GM23338 (cell line): ENCODE measurements at places on chromosomes 2 and 18. TPM values are rescaled to one million over a fixed set of nuclear protein-coding genes. Genes with fewer than 3 reads are reported as not detected.

NTSR2 gene
- 0.10 TPM in 1 of 2 replicates, not detected in the other for total RNA-seq

GRCh38 chr18:42048158-42048557 is 93.1 kb downstream of the PIK3C3 start:
- no peaks in the 10 kb centered on the region for H3K27me3 ChIP-seq
- H3K4me3 ChIP-seq = no peak overlapping the region
- no peak overlapping the region for H3K27ac ChIP-seq

DNA sequence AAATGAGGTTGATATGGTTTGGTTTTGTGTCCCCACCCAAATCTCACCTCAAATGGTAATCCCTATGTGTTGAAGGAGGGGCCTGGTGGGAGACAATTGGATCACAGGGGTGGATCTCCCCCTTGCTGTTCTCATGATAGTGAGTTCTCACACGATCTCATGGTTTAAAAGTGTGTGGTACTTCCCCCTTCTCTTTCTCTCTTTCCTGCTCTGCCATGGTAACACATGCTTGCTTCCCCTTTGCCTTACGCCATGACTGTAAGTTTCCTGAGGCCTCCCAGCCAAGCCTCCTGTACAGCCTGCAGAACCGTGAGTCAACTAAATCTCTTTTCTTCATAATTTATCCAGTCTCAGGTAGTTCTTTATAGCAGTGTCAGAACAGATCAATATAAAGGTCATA is 24.7 kb upstream of the FAM124B start:
- peaks cover 22% of the 10 kb centered on the region; the same call in 1 of the 2 replicates for H3K36me3 ChIP-seq
- H3K4me1 ChIP-seq = peaks cover 4% of the 10 kb centered on the region; the same call in 1 of the 2 replicates
- H3K27ac ChIP-seq = no peak overlapping the region

DNA sequence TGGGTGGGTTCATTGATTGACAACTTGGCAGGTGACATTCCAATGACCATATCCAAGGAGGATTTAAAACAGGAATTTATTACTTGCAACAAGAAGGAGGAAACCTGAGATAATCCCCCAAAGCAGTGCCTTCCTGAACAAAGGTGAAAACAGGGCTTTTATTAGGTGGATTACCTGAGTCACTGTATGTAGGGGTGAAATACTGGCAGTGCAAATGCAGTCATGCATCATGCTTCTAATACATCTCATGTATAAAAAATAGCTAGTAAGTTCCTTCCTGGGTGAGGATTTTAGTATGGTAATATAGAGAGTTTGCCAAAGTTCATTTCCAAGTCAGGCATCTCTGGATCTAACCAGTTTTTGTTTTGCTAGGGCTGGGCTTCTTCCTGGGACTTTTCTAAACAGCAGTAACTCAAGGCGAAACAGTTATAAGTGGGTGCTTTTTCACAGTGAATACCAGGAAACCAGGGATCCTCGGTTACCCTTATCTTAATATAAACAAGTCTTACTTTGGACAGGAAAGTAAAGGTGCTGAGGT is 583.4 kb upstream of the LRRTM1 start:
- H3K27ac ChIP-seq = no peak overlapping the region
- H3K4me1 ChIP-seq = peaks cover 7% of the 10 kb centered on the region; the same call in 1 of the 2 replicates
- DNase-seq = no peak
- no peaks in the 10 kb centered on the region for H3K36me3 ChIP-seq
- no peaks in the 10 kb centered on the region for H3K27me3 ChIP-seq

TEX44 gene
- not detected in 2 replicates for total RNA-seq

ARHGAP15 gene
- total RNA-seq = not detected in 2 replicates

NT5C1B gene
- total RNA-seq = not detected in 2 replicates

DNA sequence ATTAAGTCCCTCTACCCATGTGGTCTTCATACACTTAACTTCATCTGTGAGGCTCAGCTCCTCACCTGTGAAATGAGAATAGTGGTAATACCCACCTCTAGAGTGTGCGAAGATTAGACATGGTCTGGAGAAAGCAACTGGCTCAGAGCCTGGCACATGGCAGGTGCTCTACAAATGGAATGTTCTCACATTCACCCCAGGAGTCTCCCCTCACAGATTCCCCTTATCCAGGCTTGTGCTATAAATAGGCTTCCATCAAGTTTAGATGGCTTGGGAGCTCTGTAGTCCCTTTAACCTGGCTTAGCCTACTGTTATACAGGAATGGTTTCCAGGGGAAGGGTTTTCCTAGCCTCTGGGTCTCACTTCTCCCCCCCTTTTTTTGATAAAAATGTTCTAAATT is 455.9 kb downstream of the RNF144A start:
- no peak overlapping the region for H3K4me3 ChIP-seq
- H3K4me1 ChIP-seq = no peaks in the 10 kb centered on the region
- H3K27me3 ChIP-seq = no peaks in the 10 kb centered on the region
- H3K36me3 ChIP-seq = no peaks in the 10 kb centered on the region

DNA sequence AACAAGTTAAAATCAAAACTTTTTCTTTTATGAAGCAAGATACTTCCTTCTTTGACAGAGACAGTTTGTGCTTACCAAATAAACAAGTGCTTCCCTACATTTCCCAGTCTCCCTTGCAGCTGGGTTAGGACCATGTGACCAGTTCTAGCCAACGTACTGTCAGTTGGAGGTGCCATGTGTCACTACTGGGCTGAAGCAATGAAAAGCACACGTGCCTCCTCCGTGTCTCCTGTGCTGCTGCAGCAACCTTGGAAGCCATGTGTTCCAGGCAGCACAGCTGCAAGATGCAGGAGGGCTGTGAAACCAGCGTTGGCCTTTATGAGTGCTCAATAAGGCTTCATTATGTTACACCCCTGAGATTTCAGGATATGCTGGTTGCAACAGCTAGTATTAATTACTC is 93.2 kb downstream of the DHRS9 start:
- no peak overlapping the region for H3K4me3 ChIP-seq
- DNase-seq = no peak
- no peaks in the 10 kb centered on the region for H3K36me3 ChIP-seq
- H3K27me3 ChIP-seq = no peaks in the 10 kb centered on the region
- H3K27ac ChIP-seq = no peak overlapping the region

DNA sequence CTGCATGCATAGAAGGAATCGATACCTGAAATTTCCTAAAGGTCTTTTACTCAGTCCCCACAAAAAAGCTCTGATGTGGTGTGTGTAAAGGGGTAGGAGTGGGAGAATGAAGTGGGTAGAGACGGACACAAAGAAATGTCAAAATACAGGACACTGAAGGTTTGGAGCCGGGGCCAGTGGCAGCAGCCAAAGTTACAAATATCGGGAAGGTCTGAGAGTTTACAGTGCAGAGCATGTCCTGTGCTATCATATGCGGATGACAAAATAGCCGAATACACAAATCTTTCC is 89.9 kb upstream of the STON1 start:
- H3K27ac ChIP-seq = peak overlapping the region; percentile 91
- no peaks in the 10 kb centered on the region for H3K27me3 ChIP-seq
- H3K4me3 ChIP-seq = peak overlapping the region; percentile 67
- H3K4me1 ChIP-seq = peaks cover 27% of the 10 kb centered on the region

DNA sequence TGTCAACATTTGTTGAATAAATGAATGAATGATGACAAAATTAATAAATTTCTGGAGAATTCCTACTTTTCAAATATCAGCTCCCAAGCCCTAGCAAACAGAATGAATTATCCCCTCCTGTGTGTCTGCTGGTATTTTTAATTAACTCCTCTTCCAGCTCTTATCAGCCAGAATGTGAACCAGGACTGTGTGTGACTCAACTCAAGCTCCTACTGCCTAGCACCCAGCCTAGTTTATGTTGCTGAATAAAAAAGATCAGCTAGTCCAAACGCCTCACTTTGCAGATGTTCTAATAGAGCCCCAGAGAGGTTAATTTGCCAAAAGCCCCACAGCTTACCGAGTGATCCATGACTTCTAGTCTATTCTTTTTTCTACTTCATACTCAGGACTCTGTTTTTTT is 50.3 kb downstream of the RABL2A start:
- peaks cover 7% of the 10 kb centered on the region; the same call in 1 of the 2 replicates for H3K4me1 ChIP-seq
- no peak for DNase-seq
- peaks cover 87% of the 10 kb centered on the region for H3K27me3 ChIP-seq

PAX3 gene
- total RNA-seq = not detected in 2 replicates

GRCh38 chr2:85523903-85524335 is 15.0 kb upstream of the MAT2A start:
- DNase-seq = no peak
- no peak overlapping the region for H3K27ac ChIP-seq
- no peak overlapping the region for H3K4me3 ChIP-seq
- H3K27me3 ChIP-seq = no peaks in the 10 kb centered on the region

DNA sequence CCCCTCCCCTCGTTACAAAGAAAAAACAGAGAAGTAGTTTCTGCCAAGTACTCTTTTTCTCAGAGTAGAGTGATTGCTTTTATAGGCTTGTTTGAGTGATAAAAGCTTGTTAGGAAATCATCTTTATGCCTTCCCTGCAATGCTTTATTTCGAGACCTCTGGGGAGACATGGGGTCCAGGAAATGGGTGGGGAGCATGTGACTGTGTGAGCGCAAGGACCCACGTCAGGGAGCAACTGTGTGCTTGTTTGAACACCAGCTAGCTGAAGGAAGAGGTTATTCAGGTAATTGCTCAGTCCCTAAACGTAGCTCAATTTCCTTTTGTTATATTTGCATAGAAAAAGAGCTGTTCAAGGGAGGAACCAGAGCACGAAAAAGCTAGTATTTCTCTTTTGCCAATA is 187.3 kb downstream of the FAM210A start:
- no peaks in the 10 kb centered on the region; the same call in 1 of the 2 replicates for H3K4me1 ChIP-seq
- DNase-seq = no peak
- no peaks in the 10 kb centered on the region for H3K36me3 ChIP-seq
- no peaks in the 10 kb centered on the region for H3K27me3 ChIP-seq
- no peak overlapping the region for H3K27ac ChIP-seq

DNA sequence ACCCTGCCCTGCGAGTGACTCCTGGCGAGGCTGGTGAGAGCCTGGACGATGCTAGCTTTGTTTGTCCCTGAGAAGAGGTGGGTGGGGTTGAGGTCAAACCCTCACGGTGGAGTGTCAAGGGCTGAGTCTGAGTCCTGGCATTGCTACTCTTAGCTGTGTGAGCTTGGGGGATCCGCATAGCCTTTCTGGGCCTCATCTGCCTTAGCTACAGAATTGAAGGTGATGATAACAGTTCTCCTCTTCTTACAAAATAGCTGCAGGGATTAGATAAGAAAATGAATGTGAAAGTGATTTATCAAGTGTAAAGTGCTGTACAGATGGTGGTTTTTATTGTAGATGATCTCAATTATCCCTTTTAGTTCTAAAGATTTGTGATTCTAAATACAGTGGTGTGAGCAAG is 144.6 kb downstream of the LPIN1 start:
- no peak overlapping the region for H3K4me3 ChIP-seq
- DNase-seq = no peak
- no peaks in the 10 kb centered on the region for H3K27me3 ChIP-seq
- H3K36me3 ChIP-seq = no peaks in the 10 kb centered on the region

DNA sequence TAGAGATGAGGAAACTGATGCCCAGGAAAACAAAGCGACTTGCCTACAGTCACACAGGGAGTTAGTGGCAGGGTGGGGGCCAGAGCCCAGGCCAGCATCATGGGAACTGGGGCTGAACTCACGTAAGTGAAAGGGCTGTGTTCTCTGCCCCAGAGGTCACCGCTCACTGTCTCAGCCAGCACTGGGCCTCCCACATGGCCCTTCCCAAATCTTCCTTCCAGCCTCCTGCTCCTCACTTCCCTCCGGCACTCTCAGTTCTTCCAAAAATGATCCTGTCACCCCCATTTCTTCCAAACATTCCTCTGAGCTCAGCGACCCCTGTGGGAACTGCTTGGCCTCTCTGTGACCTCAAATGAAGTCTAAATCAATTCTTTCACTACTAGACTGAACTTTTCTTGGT is 90.5 kb upstream of the TMEM247 start:
- H3K27me3 ChIP-seq = no peaks in the 10 kb centered on the region
- no peak for DNase-seq
- no peaks in the 10 kb centered on the region for H3K4me1 ChIP-seq
- no peak overlapping the region for H3K4me3 ChIP-seq
- H3K36me3 ChIP-seq = no peaks in the 10 kb centered on the region
- no peak overlapping the region for H3K27ac ChIP-seq

GRCh38 chr18:75875559-75875958 is 448.1 kb upstream of the SMIM21 start:
- H3K36me3 ChIP-seq = no peaks in the 10 kb centered on the region
- DNase-seq = no peak
- no peak overlapping the region for H3K4me3 ChIP-seq
- no peaks in the 10 kb centered on the region for H3K4me1 ChIP-seq
- no peak overlapping the region for H3K27ac ChIP-seq
- H3K27me3 ChIP-seq = no peaks in the 10 kb centered on the region

DNA sequence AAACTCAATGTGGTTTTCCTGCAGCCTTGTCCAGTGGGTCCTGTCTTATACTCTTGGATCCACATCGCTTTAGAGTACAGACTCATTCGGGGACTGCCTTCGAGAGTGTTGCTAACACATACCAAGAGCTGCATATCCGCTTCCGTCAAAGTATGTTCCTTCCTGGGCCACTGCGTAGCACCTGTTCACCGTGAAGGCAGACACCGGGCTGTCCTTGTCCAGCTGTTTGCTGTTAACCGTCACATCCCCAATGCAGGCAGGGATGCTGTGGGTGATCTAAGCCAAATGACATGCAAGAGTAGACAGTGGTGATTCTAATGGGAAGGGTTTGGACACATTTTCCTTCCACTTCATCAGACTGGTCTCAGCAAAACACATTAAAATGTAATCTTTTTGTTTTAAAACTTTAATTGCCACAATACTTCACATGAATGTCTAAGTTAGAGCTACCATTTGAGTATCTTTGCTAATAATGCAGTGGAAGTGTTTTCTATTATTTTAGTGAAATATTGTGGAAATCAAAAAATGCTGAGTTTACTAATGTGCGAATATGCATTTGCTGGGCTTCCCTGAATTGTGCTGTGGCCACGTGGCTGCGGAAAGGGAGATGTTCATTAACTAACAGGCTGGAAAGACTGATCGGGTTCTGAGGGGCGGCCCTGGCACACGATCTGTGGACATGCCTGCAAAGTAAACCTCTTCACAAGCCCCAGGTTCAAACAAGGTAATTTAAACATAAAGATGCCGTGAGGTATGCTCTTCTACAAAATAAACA is 169.1 kb downstream of the LAMA1 start:
- H3K36me3 ChIP-seq = peaks cover 7% of the 10 kb centered on the region; the same call in 1 of the 2 replicates
- no peaks in the 10 kb centered on the region for H3K27me3 ChIP-seq
- H3K4me3 ChIP-seq = no peak overlapping the region
